ENCODE measurements at places on chromosomes 6 and 20.

DNA sequence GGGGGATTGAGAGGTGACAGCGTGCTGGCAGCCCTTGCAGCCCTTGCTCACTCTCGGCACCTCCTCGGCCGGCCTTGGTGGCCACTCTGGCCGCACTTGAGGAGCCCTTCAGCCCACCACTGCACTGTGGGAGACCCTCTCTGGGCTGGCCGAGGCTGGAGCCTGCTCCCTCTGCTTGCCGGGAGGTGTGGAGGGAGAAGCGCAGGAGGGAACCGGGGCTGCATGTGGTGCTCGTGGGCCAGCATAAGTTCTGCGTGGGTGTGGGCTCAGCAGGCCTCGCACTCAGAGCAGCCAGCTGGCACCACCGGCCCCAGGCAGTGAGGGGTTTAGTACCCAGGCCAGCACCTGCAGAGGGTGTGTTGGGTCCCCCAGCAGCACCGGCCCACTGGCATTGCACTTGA lies 912.2 kb upstream of the ADGRB3 start:
- DNase-seq: no peak

- no peak for DNase-seq
Measured at GRCh38 chr6:34969662-34970265, 80.7 kb downstream of the ANKS1A start.

- no peak for DNase-seq
Measured at GRCh38 chr6:30171677-30172471, 8.5 kb downstream of the TRIM15 start.

GRCh38 chr6:63676412-63677114 lies 41.0 kb downstream of the PHF3 start:
- no peak for DNase-seq

DNA sequence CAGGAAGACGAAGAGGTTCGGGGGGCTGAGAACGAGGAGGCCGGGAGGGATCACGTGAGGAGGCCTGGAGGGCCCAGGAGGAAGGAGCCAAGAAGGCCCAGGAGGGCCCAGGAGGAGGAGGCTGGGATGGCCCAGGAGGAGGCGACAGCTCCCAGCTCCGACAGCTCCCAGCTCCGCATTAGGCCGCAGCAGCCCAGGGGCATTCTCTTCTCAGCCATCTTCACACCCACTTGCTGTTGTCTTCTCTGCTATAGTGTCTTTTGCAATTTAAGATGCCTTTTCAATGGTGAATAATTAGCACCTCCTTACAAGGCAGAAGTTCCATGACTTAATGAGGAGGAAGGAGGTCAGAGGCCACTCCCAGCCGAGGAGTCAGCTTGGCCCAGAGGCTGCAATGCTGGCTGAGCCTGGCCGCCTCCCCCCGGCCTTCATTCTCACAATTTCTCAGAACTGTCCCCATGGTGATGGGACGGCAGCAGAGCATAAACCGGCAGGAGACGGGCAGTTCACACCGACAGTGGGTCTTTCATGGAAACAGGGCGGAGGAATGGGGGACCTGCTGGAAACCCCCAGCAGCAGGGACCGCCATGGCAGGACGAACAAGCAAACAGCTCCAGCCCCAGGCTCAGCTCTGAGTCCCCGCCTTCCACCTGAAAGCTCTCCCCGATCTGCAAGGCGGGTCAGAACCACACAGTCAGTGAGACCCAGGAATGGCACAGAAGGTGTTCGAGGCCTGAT lies 45.1 kb downstream of the WDR27 start:
- DNase-seq: no peak
